Activated CD4-positive, CD25-positive, alpha-beta regulatory T cell treated with anti-CD3 and anti-CD28 coated beads, Interleukin-2, amount 50 U/mL, for 24 hours (primary cell): ENCODE measurements at places on chromosomes 1 and 21.

GRCh38 chr1:248613742-248614141 is 16.2 kb upstream of the OR2T10 start:
- ATAC-seq = peak; percentile 60

DNA sequence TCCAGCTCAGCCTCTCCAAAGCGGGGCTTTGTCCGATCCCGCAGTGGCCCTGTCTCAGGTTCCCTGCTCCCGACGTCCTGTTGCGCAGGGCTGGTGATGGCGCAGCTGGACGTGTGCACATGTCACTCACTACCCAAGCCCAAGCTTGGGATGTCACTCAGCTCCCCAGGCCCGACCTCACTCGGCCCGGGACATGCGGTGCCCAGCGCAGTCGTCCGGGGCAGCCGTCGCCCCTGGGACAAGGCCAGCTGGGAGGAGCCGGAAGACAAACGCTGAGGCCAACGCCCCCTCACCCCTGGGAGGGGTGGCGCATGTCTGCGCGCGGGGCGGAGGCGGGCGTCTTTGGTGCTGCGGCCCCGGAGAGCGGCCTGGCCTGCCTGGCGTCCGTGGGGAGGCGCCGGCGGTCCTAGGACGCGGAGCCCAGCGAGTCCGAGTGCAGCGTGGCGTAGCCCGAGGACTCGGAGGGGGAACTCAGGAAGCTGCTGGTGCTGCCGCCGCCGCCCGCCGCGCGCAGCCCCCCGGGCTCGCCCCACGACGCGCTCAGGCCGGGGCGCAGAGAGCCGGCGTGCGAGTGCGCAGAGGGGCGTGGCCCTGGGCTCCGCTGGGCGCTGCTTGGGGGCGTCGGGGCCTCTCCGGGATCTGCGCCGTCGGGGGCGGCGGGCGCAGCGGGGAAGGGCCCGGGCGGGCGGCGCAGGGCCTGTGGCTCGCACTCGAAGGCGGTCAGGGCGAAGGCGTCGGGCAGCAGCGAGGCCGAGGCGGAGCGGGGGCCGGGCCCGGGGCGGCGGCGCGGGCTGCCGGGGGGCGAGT is 5.2 kb downstream of the HES3 start:
- ATAC-seq = no peak

GRCh38 chr1:54886724-54887664 is at the start of gene DHCR24:
DHCR24 (minus strand) TSS chr1:54887195; CDS start chr1:54887119, 76 bp downstream.
- ATAC-seq = peak; percentile 94

DNA sequence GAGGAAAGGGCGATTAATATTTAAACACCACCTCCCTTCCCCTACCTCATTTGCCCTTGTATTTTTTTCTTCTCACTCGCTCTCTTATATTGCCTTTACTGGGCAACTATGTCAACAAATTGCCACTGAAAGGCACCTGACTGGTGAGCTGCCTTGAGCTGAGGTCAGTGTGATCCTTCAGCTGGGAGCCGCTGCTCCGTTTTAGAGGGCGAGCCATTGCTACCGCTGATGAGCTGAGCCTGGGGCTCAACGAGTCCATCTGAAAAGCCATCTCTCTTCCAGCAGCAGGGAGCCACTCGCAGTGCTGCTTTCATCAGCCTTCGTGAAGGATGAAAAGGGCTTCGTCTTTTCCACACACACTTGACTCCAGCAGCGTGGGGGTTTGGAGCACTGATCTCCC is 108.0 kb upstream of the KIF26B start:
- no peak for ATAC-seq

DNA sequence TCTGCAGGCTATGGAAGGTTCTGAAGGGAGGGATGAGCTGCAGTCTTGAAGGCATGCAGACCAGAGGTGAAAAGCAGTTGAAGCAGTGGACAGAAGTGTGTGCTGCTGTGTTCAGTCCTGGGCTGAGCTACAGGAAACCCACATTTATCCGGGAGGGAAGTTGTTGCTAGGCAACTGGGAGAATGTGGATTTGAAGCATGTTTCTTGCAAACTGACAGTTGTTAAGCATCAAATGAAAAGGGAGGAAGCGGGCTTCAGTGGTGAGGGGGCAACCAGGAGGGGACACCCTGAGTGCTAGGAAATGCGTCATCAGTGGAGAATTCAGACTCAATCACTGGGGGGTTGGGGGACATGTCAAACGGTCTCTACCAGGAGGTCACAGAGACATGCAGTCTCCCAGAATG is 28.7 kb downstream of the ABCA4 start:
- no peak for ATAC-seq

- no peak for ATAC-seq
These were observed 136.5 kb downstream of the ZZZ3 start for GRCh38 chr1:77545970-77546369.

GRCh38 chr1:239723776-239724367 is 337.5 kb downstream of the CHRM3 start:
- no peak for ATAC-seq

- ATAC-seq = no peak
These were observed 6.6 kb downstream of the CLSPN start for GRCh38 chr1:35763201-35763600.

GRCh38 chr21:44089001-44089911 is 17.9 kb upstream of the PWP2 start:
- ATAC-seq = peak; percentile 73

DNA sequence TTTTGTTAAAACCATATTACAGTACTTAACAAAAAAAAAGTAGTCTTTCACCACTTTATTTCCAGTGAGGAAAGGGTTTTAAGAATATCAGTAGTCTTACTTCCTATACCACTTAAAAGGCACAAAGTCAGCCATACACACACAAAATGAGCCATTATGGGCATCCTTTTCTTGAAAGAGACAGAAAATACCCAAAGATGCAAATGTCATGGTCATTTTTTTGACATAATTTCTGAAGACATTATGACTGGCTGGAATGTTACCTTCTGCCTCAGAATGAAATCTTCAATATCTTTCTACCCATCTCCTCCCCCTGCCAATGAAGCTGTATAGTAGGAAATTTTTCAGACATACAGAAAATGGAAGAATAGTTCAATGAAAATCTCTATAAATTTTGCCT is 237.7 kb downstream of the SLC45A1 start:
- no peak for ATAC-seq

DNA sequence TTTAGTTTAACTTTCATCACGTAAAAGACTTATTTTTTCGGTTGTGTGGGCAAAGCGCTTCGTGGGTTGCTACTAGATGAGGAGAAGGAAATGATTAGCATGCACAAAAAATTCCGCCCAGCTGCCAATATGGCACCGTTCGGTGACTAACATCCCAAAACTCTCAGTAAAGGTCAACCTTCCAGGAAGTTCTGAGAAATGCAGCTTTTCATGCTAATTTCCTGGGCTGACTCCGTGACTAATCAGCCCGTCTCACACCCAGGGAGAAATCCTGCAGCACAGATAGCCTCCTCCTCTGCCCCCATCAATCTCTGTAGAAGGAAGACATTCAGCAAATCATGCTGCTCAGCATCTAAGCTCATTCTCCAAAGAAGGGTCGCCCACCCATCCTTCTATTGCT is 34.1 kb downstream of the TMCO4 start:
- ATAC-seq = no peak

DNA sequence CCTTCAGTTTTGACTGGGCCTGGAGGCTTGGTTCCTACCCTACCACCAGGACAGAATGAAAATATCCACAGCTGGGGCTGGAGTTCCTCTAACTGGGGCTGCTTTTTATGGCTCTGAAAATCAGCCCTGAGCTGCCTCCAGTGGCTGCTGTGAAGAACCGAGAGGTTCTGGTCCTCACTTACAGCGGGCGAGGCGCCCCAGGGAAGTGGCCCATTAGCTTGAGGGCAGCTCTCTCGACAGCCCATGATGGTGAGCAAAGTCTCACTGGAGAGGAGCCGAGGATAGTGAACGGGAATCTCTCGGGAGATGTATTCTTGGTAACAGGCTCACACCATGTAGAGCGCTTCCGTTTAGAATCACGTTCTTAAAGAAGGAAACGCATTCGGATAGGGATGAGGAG is 459.7 kb downstream of the KIF26B start:
- no peak for ATAC-seq

DNA sequence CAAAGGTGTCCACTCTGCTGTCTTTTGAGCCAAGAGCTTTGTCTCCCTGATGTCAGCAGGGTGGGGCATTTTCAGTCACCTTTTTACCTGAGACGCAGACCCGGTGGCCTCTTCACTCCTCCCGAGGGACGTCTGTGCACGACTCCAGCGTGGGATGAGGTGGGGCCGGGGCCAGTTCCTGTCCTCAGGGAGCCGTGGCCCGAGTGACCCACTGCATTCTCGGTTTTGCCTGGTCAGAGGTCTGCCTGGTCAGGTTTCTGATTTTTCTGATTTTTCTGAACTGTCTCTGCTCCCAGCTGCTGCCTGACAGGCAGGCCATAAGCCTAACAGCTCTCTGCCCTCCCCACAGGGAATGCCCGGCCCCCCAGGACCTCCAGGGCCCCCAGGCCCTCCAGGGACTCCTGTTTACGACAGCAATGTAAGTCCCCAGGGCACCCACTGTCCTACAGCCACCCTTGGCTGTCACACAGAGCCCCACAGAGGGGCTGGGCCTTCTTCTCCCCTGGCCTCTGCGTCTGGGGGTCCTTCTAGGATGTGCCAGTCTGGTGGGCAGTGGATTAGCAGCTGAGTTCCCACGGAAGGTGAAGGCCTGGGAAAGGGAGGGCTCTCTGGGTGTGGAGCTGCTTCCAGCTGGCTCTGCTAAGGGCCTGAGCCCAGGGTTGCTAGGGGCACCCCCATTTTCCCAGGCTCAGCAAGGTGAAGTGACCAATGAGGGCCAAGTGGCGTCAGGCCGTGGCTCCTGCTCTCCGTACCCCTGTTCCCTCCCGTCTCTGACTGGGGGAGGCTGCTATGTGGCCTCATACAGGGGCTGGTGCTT is 45.9 kb downstream of the SLC19A1 start:
- ATAC-seq = no peak

DNA sequence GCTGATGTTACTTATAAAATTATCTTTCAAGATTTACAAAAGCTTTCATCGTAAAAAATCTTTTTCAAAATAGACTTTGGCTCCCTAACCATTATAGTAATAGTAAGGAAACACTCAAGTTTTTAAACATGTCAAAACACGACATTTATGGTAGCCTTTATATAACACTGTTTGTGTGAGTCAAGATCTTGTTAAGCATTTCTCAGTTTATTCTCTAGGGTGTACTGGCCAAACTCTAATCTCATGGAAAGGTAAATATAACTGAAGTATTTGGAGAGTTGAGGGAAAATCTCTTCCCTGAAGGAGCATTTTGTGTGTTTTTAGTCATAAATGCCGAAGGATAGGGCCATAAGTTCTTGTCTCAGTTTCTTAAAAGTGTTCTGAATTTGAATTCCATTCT is 790.9 kb upstream of the NCAM2 start:
- ATAC-seq = no peak

DNA sequence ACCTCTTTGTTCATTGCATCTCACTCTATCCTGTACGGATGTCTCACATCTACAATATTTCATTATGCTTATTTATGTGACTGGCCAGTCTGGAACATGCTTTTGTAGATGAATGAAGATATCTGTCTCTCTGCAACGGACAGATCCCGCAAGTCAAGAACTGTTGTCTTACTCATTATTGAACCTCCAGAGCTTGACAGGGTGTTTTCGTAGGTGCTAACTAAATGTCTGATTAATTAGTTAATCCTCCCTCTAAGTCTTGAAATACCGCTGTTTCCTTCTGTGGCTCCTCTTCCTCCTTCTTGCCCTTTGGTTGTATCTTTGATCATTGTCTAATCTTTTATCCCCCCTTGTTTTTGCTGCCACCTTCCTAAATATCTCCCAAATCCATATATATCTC is 3.2 kb upstream of the C1orf162 start:
- peak; percentile 29 for ATAC-seq

DNA sequence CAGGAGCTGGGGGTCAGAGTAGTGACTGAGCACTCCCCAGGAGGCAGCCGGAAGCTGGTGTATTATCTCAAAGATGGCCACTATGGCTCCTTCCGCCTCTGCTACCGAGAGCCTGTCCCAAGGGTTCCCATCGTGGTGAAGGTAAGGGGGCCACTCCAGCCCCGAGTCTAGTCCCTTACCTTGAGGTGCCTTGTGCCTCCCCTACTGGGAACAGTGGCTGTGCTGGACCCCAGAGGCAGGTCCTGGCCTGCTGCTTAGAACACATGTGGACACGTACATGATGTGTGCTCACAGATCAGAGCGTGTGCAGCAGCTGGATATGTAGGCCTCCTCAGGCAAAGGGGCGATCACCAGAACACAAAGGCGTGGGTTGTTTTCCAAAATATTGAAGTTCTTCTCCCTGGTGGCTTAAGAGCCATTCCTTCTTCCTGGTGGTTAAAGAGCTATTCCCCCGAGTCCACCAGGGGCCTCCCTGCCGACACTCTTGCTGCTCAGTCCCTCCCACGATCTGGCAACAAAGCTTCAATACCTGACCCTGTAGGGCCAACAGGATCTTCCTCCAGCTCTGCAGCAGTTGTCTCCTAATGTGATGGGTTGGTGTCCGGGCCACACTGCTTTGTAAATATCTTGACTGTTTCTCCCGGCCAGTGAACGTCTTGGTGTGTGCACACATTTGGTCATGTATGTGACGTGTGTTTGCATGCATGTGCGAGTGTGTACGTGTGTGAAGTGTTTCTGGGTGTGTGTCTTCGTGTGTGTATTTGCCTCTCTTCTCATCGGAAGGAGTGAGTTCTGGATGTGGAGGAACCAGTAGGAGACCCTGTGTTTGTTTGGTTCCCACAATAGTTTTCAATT is 68.4 kb upstream of the TINAGL1 start:
- no peak for ATAC-seq

DNA sequence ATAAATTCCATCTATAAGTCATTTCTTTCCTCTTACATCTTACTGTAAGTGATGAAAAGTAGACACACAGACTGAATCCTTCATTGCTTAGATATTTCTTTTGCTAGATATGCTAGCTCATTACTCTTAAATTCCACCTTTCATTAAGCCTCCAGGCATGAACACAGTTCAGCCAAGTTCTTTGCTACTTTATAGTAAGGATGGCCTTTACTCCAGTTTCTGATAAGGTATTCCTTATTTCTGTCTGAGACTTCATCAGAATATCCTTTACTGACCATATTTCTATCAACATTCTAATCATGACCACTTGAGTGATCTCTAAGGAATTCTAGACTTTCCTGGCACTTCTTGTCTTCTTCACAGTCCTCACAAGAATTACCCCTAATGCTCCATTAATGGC is 191.7 kb upstream of the KCTD3 start:
- no peak for ATAC-seq

GRCh38 chr1:26050248-26050640 is 4.3 kb upstream of the SLC30A2 start:
- ATAC-seq = no peak

- no peak for ATAC-seq
These were observed 1.3 kb downstream of the SV2A start for GRCh38 chr1:149916193-149916897.

GRCh38 chr1:37811027-37811655 is 3.1 kb upstream of the YRDC start:
- peak; percentile 21 for ATAC-seq

DNA sequence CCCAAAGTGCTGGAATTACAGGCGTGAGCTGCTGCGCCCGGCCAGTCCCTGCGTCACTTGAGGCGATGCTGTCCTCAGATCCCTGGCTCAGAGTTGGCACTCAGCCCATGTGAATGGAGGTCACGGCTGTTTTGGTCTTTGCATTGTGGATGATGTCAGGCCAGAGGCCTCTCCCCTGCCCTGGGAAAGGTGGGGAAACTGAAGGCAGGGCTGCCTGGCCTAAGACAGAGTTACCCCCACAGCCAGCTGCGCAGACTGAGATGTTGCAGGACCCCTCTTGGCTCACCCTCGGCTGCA is 821 bp downstream of the MASP2 start:
- ATAC-seq = no peak

GRCh38 chr21:36194024-36194423 is 37.4 kb downstream of the DOP1B start:
- no peak for ATAC-seq

GRCh38 chr1:5926686-5927435 is 65.4 kb downstream of the NPHP4 start:
- no peak for ATAC-seq

- ATAC-seq = peak; percentile 60
These were observed 39.3 kb downstream of the PLPPR5 start for GRCh38 chr1:98965394-98965793.
